Right atrium auricular region (tissue), 2 donors: ENCODE measurements at places on chromosomes 2 and 18.

GRCh38 chr2:15293262-15293937 lies 267.7 kb downstream of the NBAS start:
- no peak for DNase-seq

DNA sequence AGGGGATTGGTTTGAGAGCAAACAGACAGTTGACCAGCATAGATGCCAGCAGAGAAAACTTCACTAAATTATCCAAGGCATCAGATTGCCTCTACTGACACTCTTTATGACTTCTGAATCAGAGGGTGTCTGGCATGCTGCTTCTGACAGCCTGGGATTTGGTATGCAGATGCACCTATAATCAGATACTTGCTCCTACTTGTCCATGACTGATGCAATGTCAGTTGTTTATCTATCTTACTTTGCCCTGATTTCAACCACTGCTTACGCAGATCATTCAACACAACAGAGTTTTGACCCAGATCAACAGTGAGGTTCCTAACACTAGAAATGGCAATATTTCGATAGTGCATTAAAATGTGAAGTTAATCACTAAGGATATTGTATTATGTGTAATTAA lies 22.6 kb upstream of the CALCRL start:
- no peak for DNase-seq

- DNase-seq: no peak
Observed at GRCh38 chr2:157899125-157899839, 23.2 kb upstream of the ACVR1 start.

- DNase-seq: no peak
Observed at GRCh38 chr2:241366678-241367077, 10.6 kb downstream of the FARP2 start.

- DNase-seq: no peak
Observed at GRCh38 chr18:58937071-58937886, 72.6 kb downstream of the ZNF532 start.

- no peak for DNase-seq
Observed at GRCh38 chr18:3679241-3679640, 229.3 kb downstream of the TGIF1 start.
